WTC11 (cell line): ENCODE measurements at places on chromosomes 1 and 21. TPM values are rescaled to one million over a fixed set of nuclear protein-coding genes. Genes with fewer than 3 reads are reported as not detected.

GRCh38 chr1:21090463-21090862 lies 86.2 kb downstream of the EIF4G3 start:
- no peaks in the 10 kb centered on the region for H3K27me3 ChIP-seq
- H3K27ac ChIP-seq = peak overlapping the region; percentile 22; the same call in 1 of the 2 replicates

DNA sequence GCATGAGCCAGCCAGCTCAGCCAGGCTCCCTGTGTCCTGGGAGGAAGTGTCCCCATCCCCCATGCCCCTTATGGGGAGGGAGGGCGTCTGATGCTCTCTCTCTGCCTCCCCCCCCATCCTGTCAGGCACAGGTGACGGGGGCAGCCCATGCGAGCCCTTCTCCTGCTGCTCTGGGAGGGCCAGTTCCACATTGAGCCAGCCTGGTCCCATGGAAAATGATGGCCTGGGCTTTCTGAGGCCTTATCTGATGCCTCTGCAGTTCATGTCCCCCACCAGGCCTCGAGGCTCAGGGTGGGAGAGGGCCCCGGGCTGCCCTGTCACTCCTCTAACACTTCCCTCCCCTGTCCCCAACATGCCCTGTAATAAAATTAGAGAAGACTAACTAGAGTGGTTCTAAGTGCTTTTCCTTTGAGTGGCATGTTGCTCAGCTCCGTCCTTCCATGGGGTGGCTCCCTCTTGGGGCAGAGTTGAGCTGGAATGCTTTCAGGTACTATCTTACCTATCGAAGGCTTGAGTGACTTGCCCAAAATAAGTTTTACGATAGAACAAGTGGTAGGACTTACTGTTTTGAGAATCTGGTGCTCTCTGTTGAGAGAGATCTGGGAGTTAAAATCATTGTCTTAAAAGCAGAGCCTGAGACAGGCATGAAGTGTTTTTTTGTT lies 1.8 kb upstream of the MTFR1L start:
- H3K27ac ChIP-seq = peak overlapping the region; percentile 95
- H3K4me1 ChIP-seq = peaks cover 35% of the 10 kb centered on the region
- peaks cover 9% of the 10 kb centered on the region; the same call in 1 of the 2 replicates for H3K36me3 ChIP-seq
- peak; percentile 53 for DNase-seq

DNA sequence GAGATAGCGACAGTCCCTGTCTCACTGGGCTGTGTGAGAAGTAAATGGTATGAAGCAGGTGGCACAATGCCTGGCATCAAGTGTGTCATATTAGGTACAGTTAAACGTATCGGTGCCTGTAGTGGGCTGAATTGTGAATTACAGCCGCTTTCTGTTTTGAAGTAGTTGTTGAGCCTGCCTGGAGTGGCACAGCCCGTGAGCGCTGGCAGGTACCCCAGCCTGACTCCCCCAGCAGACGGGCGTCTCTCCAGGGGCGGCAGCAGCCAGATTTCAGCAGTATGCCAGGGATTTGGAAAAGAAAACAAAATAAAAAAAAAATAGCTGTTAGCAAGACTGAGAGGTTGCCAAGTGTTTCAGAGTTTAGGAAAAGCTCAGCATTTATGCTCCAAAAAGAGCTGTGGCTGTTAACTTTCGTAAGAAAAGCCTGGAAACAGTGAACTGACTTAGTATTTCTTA lies 26.6 kb upstream of the GPR153 start:
- H3K27me3 ChIP-seq = no peaks in the 10 kb centered on the region
- H3K4me1 ChIP-seq = no peaks in the 10 kb centered on the region
- H3K27ac ChIP-seq = peak overlapping the region; percentile 72
- no peaks in the 10 kb centered on the region for H3K36me3 ChIP-seq

SRSF10 gene
- 163 to 178 TPM (median 170 TPM) in 3 replicates for total RNA-seq

OR2L3 gene
- not detected in 3 replicates for total RNA-seq

- no peaks in the 10 kb centered on the region for H3K27me3 ChIP-seq
- no peaks in the 10 kb centered on the region for H3K36me3 ChIP-seq
- no peak overlapping the region for H3K27ac ChIP-seq
- H3K4me1 ChIP-seq = no peaks in the 10 kb centered on the region
- DNase-seq = no peak
Measured at GRCh38 chr1:114627107-114627506, 42.7 kb downstream of the DENND2C start.

DNA sequence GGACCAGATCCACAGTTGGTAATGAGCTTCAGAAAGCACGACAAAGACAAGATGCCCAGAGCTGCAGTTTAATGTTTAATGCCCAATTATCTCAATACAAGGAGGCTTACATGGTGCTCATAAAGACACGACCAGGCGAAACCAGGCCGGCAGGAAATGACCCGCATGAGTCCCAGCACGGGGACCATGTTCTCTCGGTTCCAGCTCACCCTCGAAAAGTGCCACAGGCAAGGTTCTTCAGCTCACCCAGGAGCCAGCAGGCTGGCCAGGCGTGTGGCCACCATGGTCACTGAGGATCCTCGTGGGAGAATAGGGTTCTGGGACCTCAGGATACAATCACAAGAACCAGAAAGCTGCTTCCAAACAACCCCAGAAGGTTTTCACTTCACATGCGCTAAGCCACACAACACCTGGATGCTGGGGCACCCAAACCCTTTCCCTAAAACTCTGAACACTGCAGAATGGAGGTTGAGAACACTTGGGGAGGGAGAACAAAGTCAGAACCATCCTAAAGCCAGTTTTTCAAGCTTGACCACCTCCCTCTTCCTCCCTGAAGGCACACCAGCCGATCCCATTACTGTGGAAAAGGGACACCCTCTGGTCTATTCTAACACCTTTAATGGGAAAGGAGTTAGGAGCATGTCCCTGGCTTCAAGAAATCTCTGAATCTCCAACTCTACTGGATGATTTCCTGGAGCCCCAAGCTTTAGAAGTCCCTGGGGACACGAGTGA lies 22.6 kb upstream of the ASAP3 start:
- DNase-seq = no peak
- H3K36me3 ChIP-seq = no peaks in the 10 kb centered on the region
- no peak overlapping the region for H3K4me3 ChIP-seq
- H3K27ac ChIP-seq = 0 out of 2 replicates have a peak overlapping the region, but pooled peaks have one; percentile 11

BLZF1 gene
- total RNA-seq = 8.3 to 10.8 TPM (median 9.2 TPM) in 3 replicates

GBP6 gene
- total RNA-seq = not detected in 3 replicates

- no peaks in the 10 kb centered on the region for H3K27me3 ChIP-seq
- H3K27ac ChIP-seq = no peak overlapping the region
- no peak overlapping the region for H3K4me3 ChIP-seq
- no peak for DNase-seq
- no peaks in the 10 kb centered on the region for H3K4me1 ChIP-seq
Measured at GRCh38 chr1:19156676-19157075, 53.4 kb downstream of the UBR4 start.

WNT2B gene
- 1.0 to 1.2 TPM (median 1.0 TPM) in 3 replicates for total RNA-seq

DTL gene
- total RNA-seq = 38.8 to 52.3 TPM (median 43.0 TPM) in 3 replicates

DNA sequence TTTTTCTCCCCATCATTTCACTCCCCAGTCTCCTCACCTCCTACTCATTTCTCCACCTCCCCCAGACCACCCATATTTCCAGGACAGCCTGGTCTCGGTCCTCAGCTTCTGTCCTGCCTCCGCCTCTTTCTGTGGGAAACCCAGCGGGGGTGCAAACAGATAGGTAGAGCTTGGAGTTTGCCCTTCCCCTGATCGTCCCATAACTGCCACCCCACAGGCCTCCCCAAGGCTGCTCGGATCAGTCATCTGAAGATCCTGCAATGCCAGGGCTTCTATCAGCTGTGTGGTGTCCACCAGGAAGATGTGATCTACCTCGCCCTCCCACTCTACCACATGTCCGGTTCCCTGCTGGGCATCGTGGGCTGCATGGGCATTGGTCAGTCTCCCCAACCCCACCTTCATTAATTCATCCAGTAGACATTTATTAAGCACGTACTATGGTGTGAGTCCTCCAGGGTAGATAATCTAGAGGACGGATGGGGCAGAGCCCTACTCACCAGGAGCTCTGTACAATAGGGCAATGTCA lies 1.7 kb downstream of the SLC27A3 start:
- peaks cover 12% of the 10 kb centered on the region for H3K36me3 ChIP-seq
- DNase-seq = no peak
- H3K4me1 ChIP-seq = peaks cover 30% of the 10 kb centered on the region
- H3K27ac ChIP-seq = 0 out of 2 replicates have a peak overlapping the region, but pooled peaks have one; percentile 52

PCBP3 gene
- total RNA-seq = 8.5 to 14.0 TPM (median 11.8 TPM) in 3 replicates

GRCh38 chr1:26353210-26353859 lies 595 bp downstream of the CRYBG2 start:
- peaks cover 42% of the 10 kb centered on the region for H3K4me1 ChIP-seq
- H3K27me3 ChIP-seq = no peaks in the 10 kb centered on the region
- no peak overlapping the region for H3K27ac ChIP-seq
- no peaks in the 10 kb centered on the region for H3K36me3 ChIP-seq
- no peak for DNase-seq

TMEM81 gene
- total RNA-seq = 5.7 to 7.5 TPM (median 5.7 TPM) in 3 replicates

- peak overlapping the region; percentile 22; the same call in 1 of the 2 replicates for H3K4me3 ChIP-seq
- H3K4me1 ChIP-seq = peaks cover 62% of the 10 kb centered on the region
- DNase-seq = peak; percentile 40
- H3K27me3 ChIP-seq = no peaks in the 10 kb centered on the region
Measured at GRCh38 chr1:234956821-234957329, 171.8 kb downstream of the TOMM20 start.

GRCh38 chr1:9869831-9870251 lies 40.2 kb downstream of the CTNNBIP1 start:
- no peak for DNase-seq
- peak overlapping the region; percentile 36; the same call in 1 of the 2 replicates for H3K27ac ChIP-seq
- no peaks in the 10 kb centered on the region for H3K27me3 ChIP-seq
- H3K4me1 ChIP-seq = peaks cover 8% of the 10 kb centered on the region
- no peaks in the 10 kb centered on the region for H3K36me3 ChIP-seq

DNA sequence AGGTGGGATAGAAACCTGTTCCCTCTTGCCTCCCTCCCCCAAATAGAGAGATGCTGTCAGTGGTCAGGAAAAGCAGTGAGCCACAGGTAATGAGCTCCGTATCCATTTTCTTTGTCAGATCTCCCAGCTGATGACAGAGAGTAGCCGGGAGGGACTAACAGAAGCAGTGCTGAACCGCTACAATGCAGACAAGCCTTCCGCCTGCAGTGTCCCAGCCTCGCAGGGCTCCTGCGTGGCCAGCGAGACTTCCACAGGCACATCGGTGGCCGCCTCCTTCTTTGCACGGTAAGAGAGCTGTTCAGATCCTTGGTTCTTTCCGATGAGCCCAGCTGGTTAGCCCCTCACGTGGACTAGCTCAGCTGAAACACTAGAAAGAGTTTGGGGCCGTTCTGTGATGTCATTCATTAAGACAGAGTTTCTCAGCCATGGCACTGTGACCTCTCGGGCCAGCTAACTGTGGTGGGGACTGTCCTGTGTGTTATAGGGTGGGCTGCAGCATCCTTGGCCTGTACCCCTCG lies 264.7 kb downstream of the KIF26B start:
- no peaks in the 10 kb centered on the region for H3K27me3 ChIP-seq
- H3K36me3 ChIP-seq = no peaks in the 10 kb centered on the region
- DNase-seq = no peak
- no peak overlapping the region for H3K27ac ChIP-seq
- H3K4me3 ChIP-seq = no peak overlapping the region

DNASE2B gene
- 0.15 to 0.23 TPM in 2 of 3 replicates, not detected in the other for total RNA-seq

- H3K36me3 ChIP-seq = no peaks in the 10 kb centered on the region; the same call in 1 of the 2 replicates
- DNase-seq = no peak
- H3K27ac ChIP-seq = 0 out of 2 replicates have a peak overlapping the region, but pooled peaks have one; percentile 20
- no peaks in the 10 kb centered on the region for H3K27me3 ChIP-seq
- H3K4me1 ChIP-seq = peaks cover 59% of the 10 kb centered on the region
Measured at GRCh38 chr1:21332554-21333311, 42.5 kb upstream of the ECE1 start.

DNA sequence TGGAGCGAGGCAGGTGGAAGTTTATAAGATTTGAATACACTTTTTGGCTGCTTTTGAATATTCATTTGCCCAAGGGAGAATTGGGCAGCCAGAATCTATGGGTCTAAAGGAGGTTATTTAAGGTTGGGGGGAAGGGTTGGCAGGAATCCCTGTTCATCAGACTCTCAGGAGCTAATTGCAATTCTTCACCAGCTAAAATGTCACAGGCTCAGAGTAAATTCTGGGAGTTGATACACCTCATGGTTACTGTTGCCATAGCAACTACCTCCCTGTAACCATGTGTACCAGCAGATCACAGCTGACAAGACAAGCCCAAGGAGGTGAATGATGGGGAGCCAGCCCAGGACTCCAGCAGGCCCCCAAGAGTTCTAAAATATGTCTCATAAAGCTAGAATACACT lies 75.5 kb downstream of the CAMK2N1 start:
- DNase-seq = no peak
- no peaks in the 10 kb centered on the region for H3K36me3 ChIP-seq
- H3K27ac ChIP-seq = no peak overlapping the region
- H3K4me1 ChIP-seq = peaks cover 11% of the 10 kb centered on the region
- H3K27me3 ChIP-seq = peaks cover 100% of the 10 kb centered on the region

NGF gene
- total RNA-seq = 0.25 to 0.55 TPM (median 0.53 TPM) in 3 replicates

TEX38 gene
- 0.17 to 0.21 TPM (median 0.18 TPM) in 3 replicates for total RNA-seq

DNA sequence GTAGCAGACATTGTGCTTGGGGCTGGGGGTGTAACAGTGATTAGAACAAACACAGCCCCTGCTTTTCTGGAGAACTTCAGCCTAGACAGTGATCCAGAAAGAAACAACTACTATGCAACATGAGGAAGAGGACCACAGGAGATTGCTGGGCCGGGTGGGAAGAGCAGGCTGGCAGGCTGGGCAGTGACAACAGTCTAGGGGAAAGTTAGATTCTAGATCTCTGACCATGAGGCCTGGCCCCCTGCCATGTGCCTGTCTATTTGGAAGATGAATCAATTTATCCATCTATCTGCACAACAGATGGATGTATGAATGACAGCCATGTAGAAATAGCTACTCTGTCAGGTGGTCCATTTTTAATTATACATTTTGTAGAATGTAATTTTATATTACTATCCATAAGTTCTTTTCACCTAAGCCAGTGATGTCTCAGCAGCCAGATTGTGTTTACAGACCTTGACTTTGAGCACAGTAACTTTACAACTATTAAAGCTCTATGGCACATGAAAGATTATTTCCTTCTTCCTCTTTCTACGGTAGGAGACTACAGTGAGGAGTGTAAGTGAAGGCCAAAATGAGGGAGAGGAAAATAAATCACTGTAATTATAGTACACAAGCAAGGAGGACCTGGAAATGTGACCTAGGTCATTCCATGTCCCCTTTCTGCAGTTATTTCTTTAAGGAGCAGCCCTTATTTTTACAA lies 15.5 kb downstream of the CLIC6 start:
- no peak for DNase-seq
- H3K27ac ChIP-seq = no peak overlapping the region
- H3K4me1 ChIP-seq = no peaks in the 10 kb centered on the region
- no peak overlapping the region for H3K4me3 ChIP-seq
- H3K36me3 ChIP-seq = peaks cover 19% of the 10 kb centered on the region
- H3K27me3 ChIP-seq = peaks cover 4% of the 10 kb centered on the region; the same call in 1 of the 2 replicates

GRCh38 chr1:81409780-81410274 lies 390.9 kb upstream of the ADGRL2 start:
- H3K4me1 ChIP-seq = peaks cover 82% of the 10 kb centered on the region
- peak overlapping the region; percentile 11 for H3K27ac ChIP-seq
- H3K27me3 ChIP-seq = no peaks in the 10 kb centered on the region

DPT gene
- total RNA-seq = 0.11 TPM in 1 of 3 replicates, not detected in the others

NUAK2 gene
- total RNA-seq = 8.7 to 10.8 TPM (median 10.8 TPM) in 3 replicates

ZRANB2 gene
- total RNA-seq = 77.3 to 85.8 TPM (median 80.1 TPM) in 3 replicates

GRCh38 chr1:203913073-203913521 lies 51.7 kb downstream of the SNRPE start:
- DNase-seq = no peak
- no peaks in the 10 kb centered on the region for H3K36me3 ChIP-seq
- no peak overlapping the region for H3K4me3 ChIP-seq
- no peak overlapping the region for H3K27ac ChIP-seq
- H3K27me3 ChIP-seq = no peaks in the 10 kb centered on the region
- H3K4me1 ChIP-seq = no peaks in the 10 kb centered on the region
